ENCODE measurements at places on chromosomes 4 and X. TPM values are rescaled to one million over a fixed set of nuclear protein-coding genes. Genes with fewer than 3 reads are reported as not detected.

The HSD17B13 gene
- under 0.01 TPM for total RNA-seq

- no peak for DNase-seq
These were observed 124.6 kb downstream of the RRAGB start for GRCh38 chrX:55841962-55842752.

- no peak for DNase-seq
These were observed at the start of gene SH3RF1 for GRCh38 chr4:169270810-169271691. SH3RF1 (minus strand) TSS chr4:169270956; CDS start chr4:169269212, 1,744 bp downstream.

- DNase-seq, result no peak
These were observed 190.6 kb downstream of the NSUN7 start for GRCh38 chr4:40940317-40940741.

DNA sequence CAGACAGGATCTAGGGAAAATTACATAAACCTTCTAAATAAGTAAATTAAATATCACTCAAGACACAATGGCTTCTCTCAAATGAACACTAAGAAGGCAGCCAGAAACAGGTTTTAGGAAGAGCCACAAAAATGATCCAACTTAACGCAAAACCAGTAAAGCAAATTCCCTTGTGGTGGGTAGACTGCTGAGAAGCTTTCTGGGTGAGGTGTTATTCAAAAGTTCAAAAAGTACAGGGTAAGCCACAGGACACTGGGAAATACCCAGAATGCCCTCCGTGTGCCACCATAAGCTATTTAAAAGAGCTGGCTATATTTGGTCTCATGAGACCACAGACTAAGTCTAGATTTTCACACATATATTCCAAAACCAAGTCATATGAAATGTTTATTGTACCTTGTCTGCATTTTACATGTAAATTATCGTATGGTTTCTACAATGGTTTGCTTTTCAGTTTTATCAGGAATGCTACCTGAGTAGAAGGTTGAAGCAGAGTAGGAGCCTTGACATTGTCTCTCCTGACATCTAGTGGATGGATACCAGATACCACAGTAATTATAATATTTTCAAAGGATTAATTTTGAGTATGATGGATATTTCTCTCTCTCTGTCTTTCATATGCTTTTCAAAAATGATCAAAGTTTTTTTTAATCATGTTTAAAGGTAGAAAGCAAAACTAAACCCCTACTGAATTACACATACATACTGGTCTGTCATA, 109.3 kb upstream of the KLHL13 start:
- no peak for DNase-seq

GRCh38 chr4:159608436-159608835, 505.6 kb downstream of the RAPGEF2 start:
- no peak for DNase-seq

DNA sequence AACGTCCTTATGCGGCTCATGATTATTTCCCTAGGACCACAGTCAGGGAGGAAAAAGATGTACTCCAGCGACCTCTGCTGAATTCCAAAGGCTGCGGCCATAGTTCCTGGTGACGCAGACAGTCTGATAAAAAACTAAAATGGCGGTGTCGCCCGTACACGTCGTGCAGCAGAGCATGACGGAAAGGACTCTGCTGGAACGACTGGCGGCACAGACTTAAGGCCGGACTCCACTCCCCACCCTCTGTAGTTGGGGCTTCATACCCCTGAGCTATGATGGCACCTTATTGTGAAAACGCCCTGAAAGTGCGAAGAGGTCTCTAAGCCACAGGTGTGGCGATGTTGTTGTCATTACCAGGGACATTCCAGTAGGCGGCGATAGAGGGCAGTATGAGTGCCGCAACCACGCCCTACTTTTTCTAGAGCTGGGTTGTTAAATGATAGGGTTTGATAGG, 90.0 kb upstream of the EDA2R start:
- peak; percentile 24 for DNase-seq

GRCh38 chrX:134821370-134821769, 163.1 kb upstream of the PLAC1 start:
- peak; percentile 58 for DNase-seq

GRCh38 chr4:85218756-85219155, 252.3 kb upstream of the WDFY3 start:
- no peak for DNase-seq

The ENAM gene
- not detected for total RNA-seq

- no peak for DNase-seq
These were observed 115.3 kb downstream of the PRKX start for GRCh38 chrX:3598046-3598605.

- DNase-seq, result no peak
These were observed 175.3 kb downstream of the MAML3 start for GRCh38 chr4:139978692-139979091.

- DNase-seq, result no peak
These were observed 83.0 kb upstream of the CBR4 start for GRCh38 chr4:169092889-169093522.

DNA sequence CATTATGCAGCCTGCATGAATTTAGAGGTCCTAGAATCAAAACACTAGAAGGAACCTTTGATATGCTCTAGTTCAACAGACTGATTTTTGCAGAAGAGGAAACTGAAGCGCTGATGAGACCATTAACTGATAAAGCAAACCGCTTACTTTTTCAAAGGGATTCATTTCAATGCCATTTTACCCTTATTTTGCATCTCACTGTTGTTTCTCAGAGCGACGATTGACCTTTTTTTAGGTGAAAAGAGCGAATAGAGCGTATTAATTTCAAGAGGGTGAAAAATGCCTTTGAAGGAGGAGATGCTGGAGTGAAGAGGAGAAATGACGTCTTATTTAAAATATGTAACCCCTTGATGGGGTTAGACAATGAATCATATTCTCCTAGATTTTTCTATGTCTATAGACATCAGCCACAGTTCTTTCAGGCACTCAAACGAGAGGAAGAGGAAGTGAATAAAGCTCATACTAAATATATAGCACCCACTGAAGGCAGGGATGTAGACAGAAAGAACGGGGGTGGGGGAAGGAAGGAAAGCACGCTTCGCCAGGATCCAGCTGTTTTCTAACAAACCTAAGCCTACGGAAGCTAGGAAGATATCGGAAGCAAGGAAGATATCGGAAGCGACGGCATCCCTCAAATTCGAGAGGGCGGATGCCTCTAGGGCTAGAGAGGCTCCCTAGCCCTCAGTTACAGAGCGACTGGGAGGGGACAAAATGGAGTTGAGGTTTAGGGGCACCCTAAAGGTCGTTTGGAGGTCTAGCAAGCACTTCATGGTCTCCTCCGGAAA, 848 bp downstream of the ACSL4 start:
- no peak for DNase-seq

DNA sequence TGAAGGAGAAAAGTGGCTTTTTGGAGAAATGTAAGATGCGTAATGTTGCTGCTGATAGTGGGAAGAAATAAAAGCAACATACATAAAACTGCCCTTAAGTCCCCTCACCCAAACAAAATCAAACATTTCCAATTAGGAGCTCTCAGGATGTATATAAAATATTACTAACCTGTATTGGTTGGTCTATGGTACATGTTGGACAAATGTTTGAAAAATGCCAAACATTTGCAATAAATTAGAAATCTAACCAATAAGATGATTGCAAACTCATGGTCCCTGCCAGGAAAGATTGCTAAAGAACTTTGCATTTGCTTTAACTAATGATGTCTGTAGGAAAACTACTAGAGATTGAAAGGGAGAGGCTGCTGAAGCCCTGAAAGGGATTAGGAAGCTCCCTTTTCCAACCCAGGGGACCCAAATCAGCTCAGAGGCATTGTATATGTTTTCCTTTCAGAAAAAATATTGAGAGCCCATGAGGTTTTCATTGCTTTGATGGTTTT, 1.8 kb downstream of the SFRP2 start:
- DNase-seq, result no peak

The ADGRG2 gene
- not detected for total RNA-seq

The PCDH7 gene
- total RNA-seq, result 0.51 TPM

DNA sequence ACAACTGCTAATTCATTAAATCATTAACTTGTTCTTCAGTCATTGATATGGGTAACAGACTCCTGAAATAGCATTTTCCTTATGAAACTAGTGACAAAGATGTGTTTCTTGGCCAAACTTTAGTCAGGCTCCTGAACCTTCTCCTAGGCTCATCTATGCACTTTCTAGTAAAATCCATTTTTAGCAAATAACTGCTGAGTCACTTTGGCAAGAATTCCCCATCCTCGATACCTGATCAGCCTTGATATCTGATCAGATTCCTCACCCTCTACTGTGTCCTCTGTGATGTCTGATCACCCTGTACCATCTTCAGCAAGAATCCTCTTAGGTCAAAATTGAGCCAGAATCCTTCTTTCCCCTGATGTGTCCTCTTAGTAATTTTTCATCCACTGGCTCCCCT, 161.2 kb upstream of the TAPT1 start:
- no peak for DNase-seq

GRCh38 chr4:176546975-176547374, 227.2 kb downstream of the SPCS3 start:
- DNase-seq, result no peak

The G6PD gene
- 33.9 TPM for total RNA-seq

DNA sequence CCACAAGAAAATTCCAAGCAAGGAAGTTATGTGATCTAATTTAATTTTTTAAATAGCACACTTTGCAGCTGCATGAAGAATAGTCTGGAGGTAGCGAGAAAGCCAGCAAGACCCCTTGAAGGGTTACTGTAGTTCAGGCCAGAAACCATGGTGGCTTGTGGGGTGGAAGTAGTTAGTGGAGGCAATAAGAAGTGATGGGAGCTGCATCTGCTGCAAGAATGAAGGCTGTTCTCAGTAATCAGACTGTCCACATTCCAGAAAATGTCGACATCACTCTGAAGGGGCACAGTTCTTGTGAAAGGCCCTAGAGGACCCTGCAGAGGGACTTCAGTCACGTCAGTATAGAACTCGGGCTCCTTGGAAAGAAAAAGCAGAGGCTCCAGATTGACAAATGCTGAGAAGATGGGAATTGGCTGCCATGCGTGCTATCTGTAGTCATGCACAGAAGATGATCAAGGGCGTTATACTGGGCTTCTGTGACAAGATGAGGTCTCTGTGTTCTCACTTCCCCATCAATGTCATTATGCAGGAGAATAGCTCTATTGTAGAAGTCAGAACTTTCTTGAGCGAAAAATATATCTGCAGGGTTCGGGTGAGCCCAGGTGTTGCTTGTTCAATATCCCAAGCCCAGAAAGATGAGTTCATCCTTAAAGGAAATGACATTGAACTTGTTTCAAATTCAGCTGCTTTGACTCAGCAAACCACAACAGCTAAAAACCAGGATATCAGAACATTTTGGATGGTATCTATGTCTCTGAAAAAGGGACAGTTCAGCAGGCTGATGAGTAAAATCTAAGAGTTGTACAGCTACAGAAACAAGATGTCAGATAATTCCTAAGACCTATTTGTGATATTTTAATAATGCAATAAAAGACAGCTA, 254.2 kb downstream of the CBR4 start:
- no peak for DNase-seq

The MRFAP1L1 gene
- 35.2 TPM for total RNA-seq

The FGD1 gene
- 0.77 TPM for total RNA-seq

- no peak for DNase-seq
These were observed 54.0 kb upstream of the MTM1 start for GRCh38 chrX:150514462-150514861.

DNA sequence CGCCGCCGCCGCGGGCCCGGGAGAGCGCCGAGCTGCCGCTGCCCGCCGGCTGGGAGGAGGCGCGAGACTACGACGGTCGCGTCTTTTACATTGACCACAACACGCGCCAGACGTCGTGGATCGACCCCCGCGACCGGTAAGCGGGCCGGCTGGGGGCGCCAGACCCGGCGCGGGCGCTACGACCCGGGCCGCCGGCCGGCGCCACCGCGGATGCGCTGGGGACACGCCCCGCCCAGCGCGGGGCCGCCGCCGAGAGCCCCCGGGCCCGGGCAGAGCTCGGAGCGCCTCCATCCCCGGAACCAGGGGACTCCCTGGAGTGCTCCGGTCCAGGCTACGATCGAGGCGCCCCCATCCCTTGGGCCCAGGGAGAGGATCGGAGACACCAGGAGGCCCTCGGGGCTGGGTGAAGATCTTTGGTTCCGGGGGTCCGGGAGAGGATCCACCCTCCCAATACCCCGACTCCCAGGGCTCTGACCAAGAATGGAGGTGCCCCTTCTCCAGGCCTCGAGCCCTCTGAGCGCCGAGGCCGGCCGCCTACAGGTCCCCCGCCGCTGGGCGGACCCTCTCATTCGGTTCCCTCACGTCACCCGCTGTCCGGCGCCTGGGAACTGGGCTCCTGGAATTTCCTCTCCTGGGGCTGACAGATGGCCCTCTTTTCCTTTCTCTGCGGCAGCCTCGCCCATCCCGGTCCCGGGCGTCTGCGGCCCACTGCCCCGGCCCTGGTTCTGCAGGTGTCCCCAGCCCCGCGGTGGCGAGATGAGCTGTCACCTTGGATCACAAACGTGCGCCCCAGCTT, 48.8 kb downstream of the CLDN34 start:
- peak; percentile 52 for DNase-seq

DNA sequence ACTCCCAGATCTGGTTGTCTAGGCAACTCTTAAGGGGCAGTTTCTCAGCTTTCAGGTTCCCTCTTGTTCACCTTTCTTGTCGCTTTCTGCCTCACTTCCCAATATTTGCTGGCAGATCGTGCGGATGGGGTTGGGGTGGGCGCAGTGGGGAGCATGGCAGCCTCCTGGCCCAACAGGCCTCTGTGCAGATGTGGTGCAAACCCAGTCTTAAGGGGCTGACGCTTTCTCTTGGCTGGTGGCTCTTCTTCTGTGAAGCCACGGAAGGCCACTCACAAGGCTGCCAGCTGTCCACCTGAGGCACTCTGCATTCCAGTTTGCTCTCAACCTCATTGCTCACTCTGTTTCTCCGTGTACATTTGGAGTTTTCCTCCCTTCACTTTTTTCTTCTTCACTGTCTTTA, 61.7 kb downstream of the NBDY start:
- no peak for DNase-seq

DNA sequence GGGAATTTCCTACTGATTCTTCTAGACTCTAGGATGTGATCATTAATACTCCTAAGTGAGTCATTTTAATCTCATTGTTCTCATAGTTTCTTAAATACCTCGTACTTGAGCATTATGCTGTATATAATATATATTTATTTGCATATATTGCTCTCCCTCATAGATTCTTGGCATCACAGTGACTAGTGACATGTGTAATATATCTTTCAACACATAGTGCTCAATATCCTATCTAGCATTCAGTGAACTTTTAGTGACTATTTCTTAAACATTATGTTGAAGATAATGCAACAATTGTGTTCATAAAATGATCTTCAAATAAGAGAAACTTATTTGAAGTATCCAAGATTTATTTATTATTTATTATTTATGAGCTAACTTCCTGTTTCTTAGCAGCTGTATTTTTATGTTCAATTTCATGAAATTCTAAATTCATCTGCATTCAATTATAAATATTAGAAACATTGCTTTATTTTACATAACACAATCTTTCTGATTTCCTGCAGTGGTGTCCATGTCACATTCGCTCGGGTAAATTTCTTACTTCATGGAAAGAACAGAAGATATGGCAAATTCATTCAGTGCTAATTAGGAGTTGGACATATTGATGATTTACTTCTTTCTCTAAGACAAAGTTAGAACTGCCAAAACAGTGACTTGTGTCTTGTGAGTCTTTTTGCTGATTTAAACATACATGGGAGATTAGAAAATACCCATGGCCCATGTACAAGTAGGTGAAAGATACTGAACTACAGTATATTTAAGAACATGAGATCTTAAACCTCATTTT, 1095.5 kb upstream of the IGFBP7 start:
- DNase-seq, result no peak

The RELL1 gene
- total RNA-seq, result 106 TPM

The COMMD8 gene
- 18.6 TPM for total RNA-seq
